Activated CD8-positive, alpha-beta T cell treated with anti-CD3 and anti-CD28 coated beads for 36 hours (primary cell): ENCODE measurements at places on chromosomes 6 and 20. TPM values are rescaled to one million over a fixed set of nuclear protein-coding genes. Genes with fewer than 3 reads are reported as not detected.

- no peak for DNase-seq
Measured at GRCh38 chr20:2338411-2339066, 42.2 kb upstream of the TGM6 start.

DNA sequence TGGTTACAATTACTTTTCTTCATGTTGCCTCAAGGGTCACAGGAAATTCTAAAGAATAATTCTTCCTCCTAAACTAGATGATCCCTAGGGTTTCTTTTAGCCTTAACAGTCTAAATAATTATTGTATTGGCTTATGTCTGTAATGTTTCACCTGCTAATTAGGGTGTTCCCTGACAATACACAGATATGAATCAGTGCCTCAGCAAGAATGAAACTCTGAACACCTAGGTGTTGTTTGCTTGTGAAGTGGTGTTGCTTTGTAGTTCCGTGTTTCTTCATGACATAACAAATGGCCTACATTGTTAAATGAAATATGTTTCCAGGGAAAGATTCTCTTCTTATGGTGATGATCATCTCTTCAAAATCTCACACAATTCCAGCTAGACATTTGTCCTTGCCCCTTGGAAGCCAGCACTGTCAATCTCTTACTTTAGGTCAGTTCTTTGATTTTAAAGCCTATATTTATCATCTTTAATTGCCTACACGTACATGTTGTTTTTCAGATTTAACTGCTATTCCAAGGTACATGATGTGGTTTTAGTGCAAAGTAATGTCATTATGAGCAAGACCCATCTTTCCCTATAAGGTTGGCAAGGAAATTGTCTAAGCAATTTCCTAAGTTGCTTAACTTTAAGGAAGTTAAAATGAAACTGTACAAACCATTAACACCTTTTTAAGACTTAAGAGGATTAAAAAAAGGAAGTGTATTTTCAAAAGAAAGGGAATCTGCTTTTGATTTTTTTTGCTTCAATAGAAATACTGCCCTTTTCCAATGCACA is 111.9 kb downstream of the TBC1D7 start:
- no peak for DNase-seq

DNA sequence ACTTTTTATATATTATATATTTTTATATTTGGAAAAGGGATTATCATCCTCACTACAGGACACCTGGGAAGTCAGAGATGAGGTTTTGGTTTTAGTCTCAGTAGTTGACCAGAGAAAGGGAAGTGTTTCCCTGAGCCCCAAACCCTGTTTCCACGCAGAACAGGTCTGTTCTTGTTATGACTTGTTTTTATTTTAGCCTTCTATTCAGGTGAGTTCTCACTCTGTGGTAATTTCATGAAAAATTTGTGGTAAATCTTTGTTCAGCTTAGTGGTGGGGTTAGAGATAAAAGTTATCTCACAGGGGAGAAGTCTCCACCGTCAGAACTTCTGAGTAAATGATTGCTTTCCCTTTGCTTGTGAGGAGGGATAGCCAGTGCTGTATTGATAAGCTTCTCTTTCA is 224.9 kb downstream of the FARS2 start:
- no peak for DNase-seq

DNA sequence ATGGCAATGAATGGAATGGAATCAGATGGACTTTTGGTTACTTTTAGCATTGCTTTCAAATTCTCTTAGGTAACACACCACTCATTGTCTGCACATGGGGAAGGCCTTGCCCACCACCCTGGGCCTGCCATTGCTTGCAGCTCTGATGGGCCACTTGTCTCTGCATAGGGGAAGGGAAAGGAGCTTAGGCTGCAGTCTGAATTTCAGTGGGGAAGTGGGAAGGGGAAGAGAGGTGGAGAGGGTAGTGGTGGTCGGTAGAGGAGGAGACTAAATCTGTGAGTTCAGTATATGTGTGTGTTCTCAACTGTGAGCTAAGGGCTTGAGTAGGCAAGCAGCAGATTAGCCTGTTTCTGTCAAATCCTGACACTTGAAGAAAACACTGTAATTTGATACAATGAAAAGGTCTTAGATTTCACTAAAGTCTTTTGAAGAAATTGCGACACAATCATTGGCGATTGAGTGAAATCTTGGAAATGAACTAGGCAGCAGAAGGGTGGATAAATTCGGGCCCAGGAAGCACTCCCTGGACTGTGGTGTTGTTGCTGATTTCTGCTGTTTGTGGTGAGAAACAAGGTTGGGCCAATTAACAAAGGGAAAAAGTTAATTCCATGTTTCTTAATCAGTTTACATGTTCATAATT is 80.6 kb downstream of the OTOR start:
- no peak for DNase-seq

GRCh38 chr6:84674395-84674794 is 90.0 kb downstream of the TBX18 start:
- DNase-seq, result no peak

- DNase-seq, result peak; percentile 68
Measured at GRCh38 chr6:63571361-63572043, 778 bp upstream of the LOC128125822 start.

The HEY2 gene
- total RNA-seq, result not detected

The HSP90AB1 gene
- 2,124 TPM for total RNA-seq

The PROKR2 gene
- total RNA-seq, result not detected

The SERINC3 gene
- 43.1 TPM for total RNA-seq

The COL9A3 gene
- not detected for total RNA-seq
